A172 (cell line): ENCODE measurements at places on chromosomes 3 and 15. TPM values are rescaled to one million over a fixed set of nuclear protein-coding genes. Genes with fewer than 3 reads are reported as not detected.

DNA sequence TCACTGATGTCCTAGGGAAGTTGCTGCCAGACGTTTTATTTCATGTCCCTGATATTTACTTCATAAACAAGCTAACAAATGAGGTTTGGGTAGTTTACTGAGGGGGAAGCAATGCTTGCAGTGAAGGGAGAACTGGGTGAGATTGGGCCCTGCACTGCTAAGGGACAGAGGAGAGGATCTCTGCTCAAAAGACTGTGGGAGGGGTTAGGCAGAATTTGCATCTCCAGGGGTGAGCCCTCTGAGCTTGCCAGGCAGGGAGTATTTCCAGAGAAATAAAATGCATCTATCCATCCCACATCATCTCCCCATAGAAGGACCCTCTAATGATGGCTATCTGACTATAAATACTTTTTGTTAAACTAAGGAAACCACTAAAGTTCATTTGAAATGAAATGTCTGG lies 215.6 kb downstream of the CBLB start:
- no peak for DNase-seq

GRCh38 chr3:40299721-40300335 lies 9.7 kb upstream of the EIF1B start:
- peak; percentile 48 for DNase-seq

DNA sequence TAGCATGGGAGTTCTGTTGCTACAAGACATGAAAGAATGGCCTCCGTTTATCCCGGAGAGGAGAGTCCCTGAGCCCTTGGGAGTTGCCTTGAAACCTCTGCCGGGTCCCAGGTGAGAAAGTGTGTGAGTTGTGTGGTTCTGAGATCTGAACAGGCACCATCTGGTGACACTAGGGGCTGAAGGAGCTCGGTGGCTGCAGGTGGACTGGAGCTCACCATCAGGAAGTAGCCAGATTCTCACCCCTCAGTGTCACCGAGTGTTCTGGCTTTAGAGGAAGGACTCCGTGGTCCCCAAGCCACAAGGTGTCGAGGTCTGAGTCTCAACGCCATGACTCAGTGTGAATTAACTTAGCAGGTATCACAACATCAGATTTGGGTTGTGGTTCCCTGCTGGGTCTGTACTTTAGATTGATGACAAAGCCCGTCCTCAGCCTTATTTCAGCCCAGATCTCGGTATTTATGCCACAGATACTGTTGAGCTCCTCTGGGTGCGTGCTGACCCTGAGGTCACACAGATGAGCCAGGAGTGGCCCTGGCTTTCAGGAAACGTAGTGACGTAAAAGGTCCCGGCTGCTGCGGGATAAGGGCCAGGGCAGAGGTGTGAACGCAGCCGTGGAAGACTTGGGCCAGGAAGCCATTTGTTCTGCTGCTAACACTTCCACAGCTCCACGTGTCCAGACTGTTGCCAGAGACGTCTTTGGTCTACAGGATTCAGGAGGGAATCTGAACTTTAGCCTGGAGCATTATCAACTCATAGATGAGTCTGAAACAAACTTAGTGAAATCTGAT lies 54.4 kb downstream of the PGPEP1L start:
- no peak for DNase-seq

DNA sequence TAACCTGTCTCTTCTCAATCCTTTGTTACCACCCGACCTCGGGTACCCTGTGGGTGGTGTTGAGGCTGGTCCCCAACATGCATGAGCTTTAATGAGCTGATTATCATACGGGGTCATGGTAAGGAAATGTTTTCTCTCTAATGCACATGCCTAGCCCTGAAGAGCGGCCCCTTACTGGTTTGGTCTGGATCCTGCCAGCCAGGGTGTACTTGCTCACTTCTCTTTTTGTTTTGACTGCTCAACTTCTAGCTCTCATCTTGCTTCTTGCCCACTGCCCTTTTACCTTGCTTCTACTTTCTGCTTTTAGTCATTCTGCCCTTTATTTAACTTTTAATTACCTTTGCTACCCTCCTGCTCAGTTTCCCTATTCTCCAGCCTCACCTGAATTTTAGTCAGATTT lies 44.3 kb upstream of the ACAD9 start:
- DNase-seq = no peak

CCDC54 gene
- not detected in 2 replicates for total RNA-seq

DNA sequence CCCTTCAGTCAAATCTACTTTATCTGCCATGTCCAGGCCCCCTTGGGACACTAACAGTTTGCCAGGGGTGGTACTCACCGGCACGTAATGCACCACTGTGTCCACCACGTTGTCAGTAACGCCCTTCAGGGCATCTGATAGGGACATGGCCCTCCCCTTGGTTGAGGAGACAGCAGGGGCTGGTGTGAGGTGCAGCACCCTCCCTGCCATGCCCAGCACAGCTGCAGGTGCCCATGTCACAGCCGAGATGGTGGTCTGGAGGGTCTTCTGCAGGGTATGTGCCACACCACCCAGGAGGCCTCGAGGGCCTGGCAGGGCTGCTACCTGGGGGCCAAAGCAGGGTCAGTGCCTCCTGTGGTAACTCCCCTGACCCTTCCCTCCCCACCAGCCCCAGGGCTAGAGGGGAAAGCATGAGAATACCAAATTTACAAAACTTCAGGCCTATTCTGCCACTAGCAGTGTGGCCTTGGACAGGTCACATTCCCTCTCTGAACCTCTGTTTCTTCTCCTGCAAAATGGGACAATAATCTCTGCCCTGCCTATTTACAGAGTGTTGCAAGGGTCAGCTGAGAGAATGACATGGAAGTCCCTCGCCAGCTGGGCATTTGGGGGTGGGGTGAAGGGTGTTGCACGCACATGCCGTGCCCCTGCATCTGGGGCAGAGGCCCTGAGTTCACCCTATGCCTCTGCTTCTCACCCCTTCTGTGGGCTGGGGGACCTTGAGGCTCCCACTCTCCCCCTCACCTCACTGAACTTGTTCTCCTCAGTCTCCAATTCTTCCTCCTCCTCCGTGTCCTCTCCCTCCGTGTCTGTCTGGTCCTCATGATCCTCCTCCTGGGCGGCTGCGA lies 11.8 kb upstream of the KIF7 start:
- no peak for DNase-seq

AQR gene
- 23.8 and 29.3 TPM in 2 replicates for total RNA-seq

GRCh38 chr3:112319516-112320276 lies 13.3 kb upstream of the CD200 start:
- DNase-seq = no peak

DNA sequence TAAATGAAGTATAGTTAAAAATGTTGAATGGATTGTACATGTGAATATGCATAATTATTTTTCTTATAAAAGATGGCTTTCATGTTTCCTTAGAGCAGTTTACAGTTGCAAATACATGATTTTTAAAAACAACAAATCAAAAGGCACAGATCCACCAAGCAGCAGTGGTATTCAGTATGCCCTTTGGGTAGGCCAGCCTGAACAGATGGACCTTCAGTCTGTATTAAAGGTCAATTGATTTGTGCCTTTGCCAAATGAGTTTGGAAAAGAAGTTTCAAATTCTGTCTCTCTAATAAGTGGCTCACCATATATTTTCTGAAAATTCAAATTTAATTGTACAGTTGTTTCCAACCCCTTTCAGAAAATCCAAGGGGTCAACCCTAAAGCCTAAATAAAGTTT lies 477.1 kb downstream of the NSUN3 start:
- DNase-seq = no peak

SEMA5B gene
- total RNA-seq = not detected in 2 replicates

CSPG4 gene
- total RNA-seq = 132 and 171 TPM in 2 replicates

GRCh38 chr3:32733631-32734229 lies 48.7 kb downstream of the CNOT10 start:
- DNase-seq = peak; percentile 22

TMEM202 gene
- not detected in 2 replicates for total RNA-seq

OR5K2 gene
- total RNA-seq = not detected in 2 replicates

- DNase-seq = no peak
Measured at GRCh38 chr3:16382845-16383244, 117.8 kb downstream of the OXNAD1 start.

DNA sequence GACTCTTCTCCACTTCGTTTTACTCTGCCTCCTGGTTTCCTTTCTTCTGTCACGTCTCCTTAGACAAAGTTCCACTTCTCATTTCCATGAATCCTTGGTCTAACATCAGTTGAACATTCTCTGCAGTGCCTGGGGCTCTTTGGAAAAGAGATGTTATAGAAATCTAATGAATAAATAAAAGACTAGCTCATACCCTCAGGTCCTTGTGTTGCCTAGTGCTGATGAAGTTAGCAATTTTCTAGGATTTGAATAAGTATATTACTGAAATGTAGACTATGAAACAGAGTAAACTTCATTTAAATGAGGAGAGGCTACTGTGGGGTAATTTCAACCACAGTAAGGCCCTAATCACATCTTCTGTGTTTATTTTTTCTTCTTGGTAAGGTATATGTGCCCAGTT lies 146.9 kb upstream of the CADPS start:
- no peak for DNase-seq

ZNF660 gene
- total RNA-seq = not detected in 2 replicates

GRCh38 chr15:57504599-57504940 lies 87.1 kb upstream of the MYZAP start:
- DNase-seq = no peak

- DNase-seq = no peak
Measured at GRCh38 chr3:123338620-123339061, 110.2 kb downstream of the ADCY5 start.

GRCh38 chr15:66830358-66830757 lies 128.3 kb downstream of the SMAD6 start:
- DNase-seq = peak; percentile 83

LMAN1L gene
- total RNA-seq = not detected in 2 replicates

- DNase-seq = peak; percentile 39
Measured at GRCh38 chr3:142981108-142981507, 17.6 kb upstream of the PAQR9 start.

PYGO1 gene
- total RNA-seq = 10.3 and 14.7 TPM in 2 replicates
